ENCODE measurements at places on chromosomes 3 and 15.

DNA sequence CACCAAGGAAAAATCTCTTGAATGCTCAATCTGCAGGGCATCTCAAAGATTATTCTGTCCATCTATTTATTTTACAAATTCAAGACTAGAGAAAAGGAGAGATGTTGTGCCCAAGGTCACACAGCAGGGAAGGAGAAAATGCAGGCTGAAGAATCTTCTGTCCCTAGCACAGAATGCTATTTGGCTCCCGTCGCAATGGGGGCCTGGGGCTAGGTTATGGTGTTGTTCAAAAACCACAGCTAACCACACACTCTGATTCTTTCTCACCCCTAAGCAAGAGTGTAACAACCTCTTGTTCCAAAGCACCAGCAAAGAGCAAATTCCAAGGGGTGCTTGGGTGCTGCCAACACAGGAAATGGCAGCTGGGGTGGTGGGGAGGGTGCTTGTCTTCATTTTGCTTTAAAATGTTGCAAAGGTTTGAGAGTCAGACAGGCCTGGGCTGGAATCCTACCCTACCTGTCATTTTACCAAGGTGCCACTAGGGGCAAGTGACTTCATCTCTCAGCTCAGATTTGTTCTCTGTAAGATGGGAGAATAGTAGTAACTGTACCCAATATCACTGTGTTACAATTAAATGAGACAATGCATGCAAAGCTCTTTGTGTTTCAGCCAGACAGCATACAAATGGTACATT is 112.5 kb downstream of the ADAMTS9 start:
- no peak for DNase-seq

GRCh38 chr3:139558351-139559266 is 19.1 kb upstream of the RBP1 start:
- DNase-seq = no peak

DNA sequence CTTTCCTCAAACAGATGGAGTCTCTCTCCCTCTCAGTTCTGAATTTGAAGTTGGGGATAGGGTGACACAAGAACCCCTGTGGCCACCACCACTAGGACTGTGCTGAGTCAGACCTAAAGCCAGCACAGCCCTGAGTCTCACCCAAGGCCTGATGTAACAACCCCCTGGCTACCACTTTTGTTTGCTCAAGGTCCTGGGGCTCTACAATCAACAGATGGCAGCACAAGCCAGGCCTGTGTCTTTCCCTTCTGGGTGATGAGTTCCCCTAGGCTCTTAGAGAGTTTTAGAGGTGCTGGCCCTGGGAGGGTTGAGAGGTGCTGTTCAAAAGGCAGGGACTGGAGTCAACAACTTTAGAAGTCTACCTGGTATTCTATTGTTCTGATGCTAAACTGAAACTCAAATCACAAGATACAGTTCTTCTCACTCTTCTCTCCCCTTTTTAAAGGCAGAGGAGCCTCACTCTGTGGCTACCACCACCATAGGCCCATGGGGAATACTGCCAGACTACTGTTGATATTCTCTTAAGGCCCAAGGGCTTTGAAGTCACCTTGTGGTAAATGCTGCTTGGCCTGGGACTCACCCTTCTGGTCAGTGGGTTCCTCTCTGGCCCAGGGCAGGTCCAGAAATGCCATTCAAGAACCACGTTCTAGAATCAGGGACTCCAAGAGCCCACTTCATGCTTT is 6.5 kb downstream of the OR5K4 start:
- no peak for DNase-seq

GRCh38 chr3:127831723-127832172 is 9.4 kb upstream of the MGLL start:
- DNase-seq = no peak

GRCh38 chr15:65182538-65182937 is 2.6 kb downstream of the CLPX start:
- DNase-seq = no peak

DNA sequence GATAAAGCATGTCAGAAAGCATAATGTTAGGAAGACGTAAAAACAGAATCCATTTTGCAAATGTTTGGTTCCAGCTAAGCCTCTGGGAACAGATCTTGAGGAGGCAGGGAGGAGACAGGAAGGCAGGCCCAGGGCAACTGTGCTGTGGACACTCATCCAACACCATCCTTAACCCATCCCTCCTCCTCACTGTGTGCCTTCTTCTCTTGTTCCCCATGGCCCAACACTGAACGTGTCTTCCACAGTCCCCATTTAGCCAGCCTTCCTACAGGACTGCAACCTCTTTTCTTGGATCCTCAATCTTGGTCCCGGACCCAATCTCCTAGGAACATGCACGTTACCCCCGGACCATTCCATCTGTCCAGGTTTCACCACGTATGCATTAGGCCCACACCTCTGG is 15.4 kb downstream of the C2CD4B start:
- no peak for DNase-seq

- DNase-seq = no peak
These were observed 21.2 kb downstream of the ITPR1 start for GRCh38 chr3:4514321-4514720.

DNA sequence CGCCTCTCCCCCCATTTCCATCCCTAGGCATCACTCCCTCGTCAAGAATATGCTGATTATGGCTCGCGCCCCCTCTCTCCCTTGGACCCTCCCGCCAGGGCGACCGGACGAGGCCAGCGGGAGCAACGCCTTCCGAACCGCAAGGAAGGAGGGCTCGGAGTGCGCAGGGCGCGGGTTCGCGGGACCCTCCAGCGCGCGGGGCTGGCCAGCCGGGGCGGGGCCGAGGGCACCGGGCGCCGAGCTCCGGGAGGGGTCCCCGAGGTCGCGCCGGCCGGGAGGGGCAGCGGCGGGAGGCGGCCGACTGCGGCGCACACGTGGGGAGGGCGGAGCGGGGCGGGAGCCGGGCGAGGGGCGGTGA is 483 bp downstream of the EHD4 start:
- no peak for DNase-seq

GRCh38 chr15:92809880-92810361 is 90.2 kb upstream of the CHD2 start:
- DNase-seq = no peak

DNA sequence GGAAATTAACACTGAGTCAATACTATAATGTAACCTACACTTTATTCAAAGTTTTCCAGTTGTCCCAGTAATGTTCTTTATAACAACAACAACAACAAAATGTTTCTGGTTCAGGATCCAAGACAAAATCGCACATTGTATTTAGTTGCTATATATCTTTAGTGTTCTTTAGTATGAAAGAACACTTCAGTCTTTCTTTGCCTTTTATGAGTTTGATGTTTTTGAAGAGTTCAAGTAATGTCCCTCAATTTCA is 7.6 kb upstream of the GRAMD1C start:
- no peak for DNase-seq

- DNase-seq = no peak
These were observed 3.5 kb upstream of the ISG20 start for GRCh38 chr15:88635318-88635717.

GRCh38 chr3:14804835-14805780 is 13.7 kb upstream of the FGD5 start:
- DNase-seq = no peak

DNA sequence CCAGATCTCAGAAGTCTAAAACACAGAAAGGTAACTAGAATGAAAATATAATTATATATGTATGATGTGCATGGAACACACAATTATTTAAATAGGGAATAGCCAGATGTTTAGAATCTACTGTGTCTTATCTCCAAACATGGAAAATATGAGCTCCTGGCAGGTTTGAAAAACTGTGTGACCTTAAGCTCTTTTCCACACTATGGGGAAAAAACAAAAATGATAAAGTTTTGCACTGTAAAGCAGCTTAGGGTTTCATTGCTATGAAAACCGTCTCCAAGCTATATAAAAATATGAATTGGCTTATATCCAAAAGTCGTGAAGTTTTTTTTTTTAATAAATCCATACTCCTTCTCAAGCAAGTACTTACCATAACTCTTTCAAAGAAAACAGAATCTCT is 159.8 kb downstream of the ERC2 start:
- no peak for DNase-seq

GRCh38 chr15:101652786-101653430 is 727 bp upstream of the TM2D3 start:
- no peak for DNase-seq

DNA sequence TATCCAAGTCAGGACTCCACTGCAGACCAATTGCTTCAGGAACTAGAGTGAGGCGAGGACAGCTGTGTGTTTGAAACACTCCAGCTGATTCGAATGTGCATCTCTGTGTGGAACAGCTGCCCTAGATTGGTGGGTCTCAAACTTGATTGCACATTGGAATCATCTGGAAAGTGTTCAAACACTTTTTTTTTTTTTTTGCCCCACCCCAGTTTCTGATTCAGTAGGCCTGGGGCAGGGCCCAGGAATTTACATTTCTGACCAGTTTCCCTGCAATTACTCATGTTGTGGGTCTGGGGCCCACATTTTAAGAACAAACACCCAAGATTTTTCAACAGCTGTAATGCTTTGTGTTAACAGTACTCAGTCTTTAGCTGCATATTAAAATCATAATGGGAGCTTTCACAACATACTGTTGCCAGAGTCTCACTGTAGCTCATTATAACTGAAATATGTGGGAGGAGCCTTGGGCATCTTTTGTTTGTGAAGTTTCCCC is 156.6 kb downstream of the NR1D2 start:
- DNase-seq = no peak

Measured in activated CD8-positive, alpha-beta memory T cell treated with anti-CD3 and anti-CD28 coated beads for 1 hour (primary cell).